Smooth muscle cell of the brain vasculature (primary cell): ENCODE measurements at places on chromosomes 6 and 20.

DNA sequence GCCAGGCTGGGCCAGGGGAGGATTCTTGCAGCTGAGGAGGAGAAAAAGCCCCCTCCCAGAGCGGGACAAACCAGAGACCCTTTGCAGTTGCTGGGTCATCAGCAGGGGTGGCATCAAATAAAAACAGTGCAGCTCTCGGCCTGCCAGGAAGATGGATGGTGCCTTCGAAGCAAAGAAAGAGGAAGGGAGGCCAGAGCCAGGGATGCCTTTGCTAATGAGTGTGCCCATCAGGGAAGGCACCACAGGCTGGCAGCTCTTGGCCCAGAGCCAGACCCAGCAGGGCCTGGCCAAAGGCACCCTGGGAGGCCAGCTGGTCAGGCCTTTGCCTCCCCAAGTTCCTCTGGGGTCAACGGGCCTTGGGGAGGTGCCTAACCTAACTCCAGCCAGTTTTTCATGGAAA lies 26.3 kb upstream of the ZNF318 start:
- DNase-seq = no peak

GRCh38 chr6:134308800-134309199 lies 9.1 kb downstream of the SGK1 start:
- no peak for DNase-seq

DNA sequence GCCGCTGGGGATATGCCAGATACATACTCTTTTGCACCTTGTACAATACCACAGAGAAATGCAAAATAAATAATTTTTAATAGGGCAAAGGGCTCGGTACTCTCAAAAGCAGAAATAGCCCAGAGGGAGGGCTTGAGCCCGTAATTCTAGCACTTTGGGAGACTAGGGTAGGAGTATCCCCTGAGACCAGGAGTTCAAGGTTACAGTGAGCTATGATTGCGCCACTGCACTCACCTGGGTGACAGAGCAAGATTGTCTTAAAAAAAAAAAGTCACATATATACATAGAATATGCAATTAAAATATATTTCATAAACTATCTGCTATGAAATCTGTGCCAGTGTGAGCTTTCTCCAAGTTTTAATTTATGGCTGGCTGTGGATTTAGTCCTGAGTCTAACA lies 818 bp upstream of the TRMT11 start:
- no peak for DNase-seq

GRCh38 chr20:23374441-23374840 lies 12.5 kb downstream of the GZF1 start:
- no peak for DNase-seq

DNA sequence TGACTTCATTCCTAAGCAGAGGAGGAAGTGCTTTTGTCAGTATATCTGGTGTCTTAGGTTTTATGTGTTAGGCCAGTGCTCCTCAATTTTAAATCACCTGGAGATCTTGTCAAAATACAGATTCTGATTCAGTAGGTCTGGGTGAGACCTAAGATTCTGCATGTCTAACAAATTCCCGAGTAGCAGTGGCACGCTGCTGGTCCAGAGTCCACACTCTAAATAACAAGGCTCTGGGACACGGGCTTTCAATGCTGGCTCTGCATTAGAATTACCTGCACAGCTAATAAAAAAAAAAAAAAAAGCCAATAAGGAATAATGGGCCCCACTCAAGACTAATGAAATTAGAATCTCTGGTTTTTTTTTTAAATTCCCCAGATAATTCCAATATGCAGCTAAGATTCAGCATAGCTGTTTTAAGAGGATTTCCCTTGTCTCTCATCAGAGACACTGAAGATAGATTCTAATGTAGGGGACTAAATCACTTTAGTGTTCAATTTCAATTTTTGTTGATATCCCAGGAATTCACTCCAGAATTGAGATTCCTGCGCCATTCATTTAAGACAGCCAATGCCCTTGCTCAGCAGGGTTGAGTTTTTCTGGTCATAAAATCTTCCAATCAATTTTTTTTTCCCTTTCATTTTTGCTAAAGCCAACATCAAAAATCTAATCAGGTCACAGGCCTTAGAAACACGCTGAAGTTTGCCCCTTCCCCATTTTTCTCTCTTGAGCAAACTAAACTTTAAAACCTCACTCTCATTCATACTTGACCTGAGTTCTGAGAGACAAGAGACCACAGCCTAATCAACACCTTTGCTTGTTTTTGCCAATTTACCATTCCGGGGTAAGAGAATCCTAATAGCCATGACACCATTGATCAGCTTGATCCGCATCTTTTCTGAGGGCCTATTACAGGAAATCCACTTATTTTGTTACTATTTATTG lies 2.4 kb downstream of the TDP2 start:
- DNase-seq = no peak

- no peak for DNase-seq
These were observed 445.9 kb downstream of the PHF3 start for GRCh38 chr6:64081453-64081852.

DNA sequence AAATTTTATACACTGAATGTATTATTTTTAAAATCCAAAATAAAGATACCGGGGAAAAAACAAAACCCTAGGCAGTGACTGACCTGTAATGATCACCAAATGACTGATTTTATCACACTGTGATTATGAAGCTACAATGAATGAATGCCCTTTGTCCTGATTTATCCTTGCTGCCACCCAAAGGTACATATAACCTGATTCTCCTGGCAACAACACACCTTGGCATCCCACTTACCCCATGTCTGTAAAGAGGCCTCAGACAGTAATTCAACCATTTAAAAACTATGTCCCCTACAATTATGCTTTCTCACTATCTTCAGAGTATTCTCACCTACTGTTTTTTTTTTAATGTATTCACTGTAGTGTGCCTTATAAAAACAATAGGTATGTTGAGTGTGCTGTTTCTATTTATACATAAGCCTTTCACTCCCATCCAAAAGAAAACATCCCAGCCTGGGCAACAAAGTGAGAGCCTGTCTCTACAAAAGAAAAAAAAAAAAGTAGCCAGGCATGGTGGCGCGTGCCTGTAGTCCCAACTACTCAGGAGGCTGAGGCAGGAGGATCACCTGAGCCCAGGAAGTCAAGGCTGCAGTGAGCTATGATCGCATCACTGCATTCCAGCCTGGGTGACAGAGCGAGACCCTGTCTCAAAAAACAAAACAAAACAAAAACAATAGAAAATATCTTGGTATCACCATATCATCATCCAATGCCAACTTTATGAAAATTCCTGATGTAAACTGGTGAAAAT lies 21.7 kb downstream of the B4GALT5 start:
- DNase-seq = no peak

DNA sequence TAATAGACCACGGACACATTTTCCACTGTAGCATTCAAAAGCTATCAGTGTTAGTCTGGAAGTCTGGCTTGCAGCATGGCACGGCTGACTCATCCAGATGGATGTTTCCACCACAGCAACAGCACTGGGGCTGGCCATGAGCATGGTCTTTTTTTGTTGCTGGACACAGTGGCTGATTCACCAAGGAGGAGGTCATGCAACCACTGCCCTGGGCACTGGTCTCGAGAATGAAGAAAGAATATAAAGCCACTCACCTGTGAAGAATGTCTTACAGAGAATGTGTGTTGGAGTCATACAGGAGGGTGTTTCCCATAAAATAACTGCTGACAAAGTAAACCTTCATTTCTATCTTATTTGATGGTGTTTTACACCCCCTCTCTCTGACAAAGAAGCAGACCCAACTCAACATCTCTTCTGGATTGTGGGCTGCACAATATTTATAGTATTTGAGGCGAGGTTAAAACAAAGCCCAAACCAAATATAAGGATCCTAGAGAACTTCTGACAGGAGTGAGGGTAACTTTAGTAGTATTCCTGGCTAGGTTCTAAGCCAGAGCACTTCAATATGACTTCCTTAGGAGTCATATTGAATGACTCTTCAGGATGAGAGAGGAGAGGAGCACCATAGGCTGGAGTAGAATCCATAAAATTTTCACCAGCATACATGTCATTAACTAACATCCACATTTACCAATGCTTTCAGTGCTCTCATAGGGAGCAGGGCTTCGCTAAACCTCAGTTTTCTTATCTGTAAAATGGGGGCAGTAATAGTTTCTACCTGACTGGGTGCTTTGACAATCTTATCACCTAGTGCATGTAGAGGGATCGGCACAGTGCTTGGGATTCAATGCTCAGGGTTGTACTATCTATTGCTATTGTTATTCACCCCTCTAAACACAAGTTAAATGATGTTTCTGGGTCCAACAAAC lies 121.4 kb downstream of the KIF13A start:
- DNase-seq = no peak

DNA sequence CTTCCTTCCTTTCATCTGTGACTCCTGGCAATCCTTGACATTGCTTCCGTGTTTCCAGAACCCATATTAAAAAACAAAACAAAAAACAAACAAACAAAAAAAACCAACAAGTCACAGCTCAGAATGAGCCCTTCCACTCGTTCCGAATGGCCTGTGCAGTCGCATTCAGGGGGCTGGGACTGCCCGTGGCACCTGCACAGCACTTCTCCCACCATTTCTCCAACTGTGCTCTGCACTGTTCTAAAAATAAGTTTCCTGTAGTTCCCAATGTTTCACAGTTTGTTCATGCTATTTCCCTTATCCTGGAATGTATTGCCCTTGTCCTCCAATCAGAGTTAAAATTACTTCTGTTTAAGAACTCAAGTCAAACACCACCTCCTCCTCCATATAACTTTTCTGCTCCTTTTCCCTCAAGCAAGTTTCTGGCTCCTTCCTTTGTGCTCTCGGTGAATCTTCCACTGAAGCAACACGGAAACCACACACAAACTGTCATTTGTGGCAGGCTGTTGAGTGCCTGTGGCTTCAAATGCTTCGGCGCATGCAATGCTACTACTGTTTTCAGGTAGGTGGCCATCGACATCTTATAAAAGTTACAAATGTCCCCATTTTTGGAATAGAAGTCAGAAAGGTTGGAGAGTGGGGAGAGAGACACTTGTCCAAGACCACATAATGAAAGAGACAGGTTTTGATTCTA lies 57.7 kb downstream of the PDE10A start:
- no peak for DNase-seq
